ENCODE measurements at places on chromosomes 7 and 10.

DNA sequence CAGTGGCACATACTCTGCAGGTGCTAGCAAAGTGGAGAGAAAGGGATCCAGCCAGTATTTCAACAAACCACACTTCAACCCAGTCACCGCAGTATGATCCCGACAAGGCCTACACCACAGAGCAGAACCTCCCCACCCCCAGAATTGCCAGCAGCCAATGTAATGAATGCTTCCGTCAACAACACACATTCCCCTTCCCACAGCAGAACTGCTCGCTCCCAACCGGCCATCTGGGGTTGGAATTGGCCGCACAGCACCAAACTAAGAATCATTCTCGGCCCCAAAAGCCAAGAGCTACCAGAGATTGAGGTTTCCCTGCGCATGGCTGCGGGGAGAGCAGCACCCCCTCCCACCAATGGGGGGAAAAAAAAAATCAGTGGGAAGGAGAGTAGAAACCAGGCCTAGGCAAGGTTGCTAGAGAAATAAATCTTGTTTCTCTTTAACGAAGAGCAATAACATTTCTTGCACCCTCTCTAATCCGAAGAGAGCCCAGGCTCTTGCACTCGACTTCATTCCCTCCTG is 1.1 kb downstream of the WASL start:
- DNase-seq = peak; percentile 80

DNA sequence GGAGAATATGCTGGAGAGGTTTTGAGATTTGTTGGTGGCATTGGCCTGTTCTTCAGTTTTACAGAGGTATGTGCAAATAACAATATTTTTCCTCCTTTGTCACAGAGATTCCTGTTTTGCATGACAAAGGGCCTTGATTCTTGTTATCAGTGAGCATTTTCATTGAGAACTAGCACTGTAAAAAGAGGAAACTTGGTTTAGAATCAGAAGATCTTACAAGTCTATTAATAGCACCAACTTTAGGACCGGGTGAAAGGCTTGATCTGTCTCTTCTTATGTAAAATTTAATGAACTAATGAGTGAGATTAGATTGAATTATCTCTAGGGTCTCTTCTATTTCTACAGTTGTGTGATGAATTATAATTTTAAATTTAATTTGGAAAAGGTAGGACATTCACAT is 25.5 kb downstream of the TSPAN13 start:
- DNase-seq = no peak

- no peak for DNase-seq
Measured at GRCh38 chr10:75876710-75877109, 445.3 kb downstream of the LRMDA start.

DNA sequence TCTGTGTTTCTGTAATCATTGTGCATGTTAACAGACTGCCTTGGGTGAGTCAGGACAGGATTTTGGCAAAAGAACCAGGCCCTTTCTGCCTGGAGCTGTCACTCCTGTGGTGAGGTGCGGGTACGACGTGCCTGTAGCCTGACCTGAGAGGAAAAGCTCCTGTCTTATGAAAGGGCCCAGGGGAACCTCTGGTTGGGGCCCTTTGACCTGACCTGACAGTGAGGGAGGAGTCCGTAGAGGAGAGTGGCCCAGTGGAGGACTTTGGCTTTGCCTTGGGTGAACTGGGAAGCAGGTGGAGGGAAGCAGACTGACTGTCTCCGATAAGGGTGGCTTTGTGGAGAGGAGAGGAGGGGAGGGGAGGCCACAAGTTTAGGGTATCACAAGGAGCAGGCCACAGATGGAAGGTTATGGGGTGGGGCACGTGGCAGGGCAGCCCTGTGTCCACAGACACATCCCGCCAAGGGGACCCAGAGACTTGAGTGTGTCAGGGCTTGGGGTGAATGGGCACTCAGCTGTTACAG is 6.9 kb downstream of the PFKP start:
- no peak for DNase-seq

- no peak for DNase-seq
Measured at GRCh38 chr10:122282253-122282671, 11.2 kb downstream of the BTBD16 start.

DNA sequence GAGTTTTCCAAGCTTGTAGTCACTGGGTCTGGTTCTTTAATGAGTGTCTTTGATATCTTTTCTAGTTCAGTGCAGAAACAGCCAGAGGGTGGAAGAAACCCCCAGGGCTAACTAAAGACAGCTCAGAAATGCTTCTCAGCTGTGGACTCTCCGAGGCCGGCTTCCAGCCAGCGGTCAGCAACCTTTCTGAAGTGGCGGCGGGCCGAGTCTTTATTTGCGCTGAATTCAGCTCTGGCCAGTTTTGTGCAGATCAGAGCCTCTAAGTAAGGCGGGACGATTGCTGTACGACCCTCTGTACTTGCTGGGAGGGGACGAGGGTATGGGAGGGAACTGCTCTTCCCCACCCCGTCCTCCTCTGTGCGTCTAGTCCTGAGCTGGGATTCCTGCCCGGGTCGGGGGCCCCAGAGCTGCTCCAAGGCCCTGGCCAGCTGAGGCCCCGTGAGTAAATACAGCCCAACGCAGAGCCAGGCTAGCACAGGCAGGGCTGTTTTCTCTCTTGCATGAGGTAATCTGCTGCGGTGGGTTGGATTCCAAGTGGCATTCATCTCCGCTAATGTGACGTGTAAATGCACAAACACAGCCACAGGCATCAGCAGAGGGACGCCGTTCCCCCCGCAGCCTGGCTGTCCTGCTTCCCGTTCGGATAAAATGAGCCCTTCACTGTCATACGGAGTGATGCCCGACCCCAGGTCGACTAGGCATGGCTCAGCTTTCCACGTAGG is 159.8 kb downstream of the PIP4K2A start:
- no peak for DNase-seq

DNA sequence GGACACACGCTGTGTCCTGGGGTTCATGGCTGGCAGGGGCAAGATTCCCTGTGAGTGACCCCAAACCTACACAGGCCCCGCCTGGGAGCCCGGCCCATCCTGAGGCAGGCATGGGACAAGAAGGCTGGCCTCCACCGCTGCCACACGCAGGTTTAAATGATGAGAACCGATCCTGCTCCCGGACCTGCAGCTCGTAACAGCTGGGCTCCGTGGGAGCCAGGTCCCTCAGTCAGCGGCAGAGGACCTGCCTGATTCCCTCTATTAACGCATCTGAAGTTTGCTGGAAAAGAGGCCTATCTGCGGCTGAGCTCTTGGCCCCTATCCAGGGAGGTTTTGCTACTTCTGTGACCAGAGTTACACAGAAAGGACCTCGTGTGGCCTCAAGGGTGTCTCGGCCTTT is 112.3 kb downstream of the VIPR2 start:
- DNase-seq = no peak

- no peak for DNase-seq
Measured at GRCh38 chr7:43700059-43700501, 29.2 kb downstream of the COA1 start.

GRCh38 chr7:2244404-2244995 is 2.5 kb downstream of the NUDT1 start:
- DNase-seq = no peak

GRCh38 chr7:130345136-130345535 is 520 bp downstream of the CPA5 start:
- DNase-seq = no peak

DNA sequence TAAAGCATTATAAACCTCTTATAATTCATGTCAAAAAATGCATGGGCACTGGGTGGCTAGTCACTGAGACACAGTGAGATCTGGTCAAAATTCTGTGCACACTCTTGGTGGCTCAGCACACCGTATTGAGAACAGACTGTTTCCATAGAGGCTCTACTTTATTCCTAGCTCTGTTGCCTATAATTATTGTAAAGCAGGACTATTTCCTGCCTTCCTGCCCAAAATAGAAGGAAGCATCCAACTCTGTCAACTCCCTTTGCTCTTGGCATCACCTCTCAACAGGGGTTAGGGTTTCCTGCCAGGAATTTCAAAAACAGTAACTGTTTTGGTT is 45.1 kb downstream of the PTN start:
- DNase-seq = no peak

GRCh38 chr7:117808341-117808757 is 64.9 kb downstream of the CTTNBP2 start:
- DNase-seq = no peak

DNA sequence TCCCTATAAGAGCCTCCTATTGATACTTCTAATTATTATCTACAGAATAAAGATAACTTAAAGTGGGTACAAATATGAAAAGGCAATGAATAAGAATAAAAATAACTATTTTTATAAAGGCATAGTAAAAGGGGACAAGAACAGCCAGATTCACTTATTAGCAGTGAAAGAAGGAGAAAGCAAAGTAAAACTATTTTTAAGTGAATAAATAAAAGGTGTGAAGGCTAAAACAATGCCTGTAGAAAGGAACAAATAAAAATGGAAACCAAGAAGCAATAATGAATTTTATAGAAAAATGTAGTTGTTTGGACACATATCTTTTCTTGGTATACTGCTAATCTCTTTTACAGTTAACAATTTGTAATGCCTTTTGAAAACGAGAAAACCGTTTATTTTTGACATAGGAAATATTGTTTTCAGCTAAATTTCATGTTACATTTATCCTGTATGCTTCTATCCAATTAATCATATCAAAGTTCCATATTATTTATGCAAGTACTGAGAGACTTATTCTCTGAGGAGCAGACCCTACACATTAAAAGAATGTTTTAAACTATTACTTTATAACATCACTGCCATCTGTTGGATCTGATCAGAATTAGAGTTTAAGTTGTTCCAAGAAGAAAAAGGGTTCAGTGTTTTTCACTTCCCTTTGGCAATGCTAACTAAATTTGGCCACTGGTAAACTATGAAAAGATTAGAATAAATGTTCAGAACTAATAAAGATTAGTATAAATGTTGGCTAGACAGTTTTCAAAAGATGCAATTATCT is 59.1 kb downstream of the ARMC3 start:
- DNase-seq = no peak

- no peak for DNase-seq
Measured at GRCh38 chr10:47378606-47379444, 5.3 kb downstream of the ZNF488 start.

DNA sequence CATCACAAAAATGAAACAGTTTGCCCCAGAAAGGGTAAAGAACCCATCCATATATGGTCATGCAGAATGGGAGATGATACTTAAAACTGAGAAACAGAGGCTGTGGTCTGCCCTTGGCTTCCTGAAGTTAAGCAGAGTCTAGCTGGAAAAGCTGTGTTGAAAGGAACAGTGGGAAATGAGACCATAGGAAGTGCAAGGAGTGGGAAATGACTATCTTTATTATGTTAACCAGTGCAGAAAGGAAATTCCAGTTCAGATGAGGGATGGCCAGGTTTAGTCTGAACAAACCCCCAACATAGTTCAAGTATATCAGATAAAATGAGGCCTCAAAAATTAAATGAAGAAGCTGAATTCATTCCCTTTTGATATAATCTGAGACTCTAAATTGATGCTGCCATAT is 112.2 kb upstream of the TARP start:
- DNase-seq = no peak

DNA sequence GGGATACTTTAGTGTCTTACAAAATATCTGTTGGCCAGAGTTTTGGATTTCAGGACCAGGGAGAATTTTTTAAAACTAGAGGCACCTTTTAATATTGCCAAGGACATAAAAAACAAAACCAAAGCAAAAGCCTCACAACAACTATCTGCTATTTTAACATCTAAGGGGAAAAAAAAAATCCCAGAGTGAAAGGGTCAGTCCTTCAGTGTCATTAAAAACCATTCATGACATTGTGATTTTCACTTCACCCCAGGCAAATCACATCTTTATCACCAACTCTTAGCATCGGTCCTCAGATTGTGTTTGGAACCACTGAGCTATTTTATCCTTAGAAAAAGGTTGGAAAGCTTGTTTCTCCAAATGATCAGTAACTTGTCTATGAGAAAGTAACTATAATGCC is 10.7 kb downstream of the CEP41 start:
- DNase-seq = no peak

GRCh38 chr7:26348234-26348851 is 56.7 kb downstream of the SNX10 start:
- no peak for DNase-seq

DNA sequence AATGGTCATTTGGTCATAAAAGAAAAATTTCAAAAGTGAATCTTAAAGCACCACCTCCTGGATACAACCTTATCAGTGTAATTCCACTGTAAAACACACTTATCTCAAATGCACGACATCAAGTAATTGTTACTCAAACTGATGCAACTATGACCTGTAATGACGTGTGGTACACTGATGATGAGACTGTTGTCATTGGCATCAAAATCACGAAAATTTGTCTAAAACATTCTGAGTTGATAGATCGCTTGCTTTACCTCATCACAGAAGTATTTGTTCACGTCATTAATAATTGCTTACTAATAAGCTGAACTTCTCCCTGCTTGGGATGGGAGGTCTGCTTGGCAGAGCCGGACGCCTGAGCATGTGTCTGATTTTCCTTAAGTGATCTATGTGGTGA is 221.8 kb upstream of the KLF6 start:
- no peak for DNase-seq

DNA sequence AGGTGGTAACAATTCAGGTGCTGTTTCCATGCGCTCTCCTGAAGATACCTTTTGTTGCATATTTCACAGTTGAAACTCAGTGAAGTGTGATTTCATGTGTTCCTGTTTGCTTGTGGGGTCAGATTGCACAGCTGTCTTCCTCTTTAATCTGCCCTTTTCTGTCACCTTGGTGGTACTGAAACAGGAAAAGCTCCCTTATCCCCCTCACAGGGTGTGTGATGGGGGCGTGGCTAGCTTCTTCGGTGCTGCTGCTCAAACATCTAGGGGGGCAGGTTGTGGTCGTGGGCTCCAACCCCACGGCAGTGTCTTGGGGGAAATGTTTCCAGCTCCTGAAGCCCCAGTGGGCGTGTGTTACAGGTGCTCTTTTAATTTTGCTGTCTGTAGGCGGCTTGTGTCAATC is 107.4 kb upstream of the KLF14 start:
- DNase-seq = no peak

- peak; percentile 41 for DNase-seq
Measured at GRCh38 chr10:11145495-11145855, 127.8 kb downstream of the CELF2 start.

DNA sequence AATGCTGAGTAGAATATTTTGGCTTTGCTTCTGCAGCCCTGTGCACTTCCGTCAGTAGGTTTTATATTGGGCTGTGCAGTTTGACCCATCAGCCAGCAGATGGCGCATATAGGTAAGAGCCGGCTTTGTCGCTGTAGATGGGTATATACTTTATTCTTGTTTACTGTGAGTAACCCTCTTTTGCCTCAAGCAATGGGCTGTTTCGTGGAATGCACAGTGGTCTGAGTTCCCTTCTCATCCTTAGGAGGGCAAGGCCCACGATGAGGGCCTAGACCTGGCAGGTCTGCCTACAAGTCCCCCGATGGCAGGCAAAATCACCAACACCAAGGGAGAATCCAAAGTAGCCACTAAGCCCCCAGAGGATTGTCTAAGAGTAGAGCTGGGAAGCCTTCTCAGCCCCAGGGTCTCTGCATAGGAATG is 1002.9 kb upstream of the KCND2 start:
- DNase-seq = peak; percentile 61

Data from HAP-1 (cell line).